ENCODE measurements at places on chromosomes 4 and X.

DNA sequence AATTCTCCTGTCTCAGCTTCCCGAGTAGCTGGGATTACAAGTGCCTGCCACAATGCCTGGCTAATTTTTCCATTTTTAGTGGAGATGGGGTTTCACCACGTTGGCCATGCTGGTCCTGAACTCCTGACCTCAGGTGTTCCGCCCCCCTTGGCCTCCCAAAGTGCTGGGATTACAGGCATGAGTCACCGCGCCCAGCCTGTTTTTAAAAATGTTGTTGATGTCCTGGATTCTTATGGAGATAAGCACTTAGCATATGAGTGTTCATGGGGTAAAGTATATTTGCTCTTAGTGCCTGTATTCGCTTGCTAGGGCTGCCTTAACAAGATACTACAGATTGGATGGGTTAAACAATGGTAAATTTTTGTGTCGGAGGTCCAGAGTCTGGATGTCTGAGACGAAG, 91.7 kb downstream of the CEP44 start:
- H3K27ac ChIP-seq: no peak overlapping the region
- H3K4me1 ChIP-seq: no peaks in the 10 kb centered on the region

DNA sequence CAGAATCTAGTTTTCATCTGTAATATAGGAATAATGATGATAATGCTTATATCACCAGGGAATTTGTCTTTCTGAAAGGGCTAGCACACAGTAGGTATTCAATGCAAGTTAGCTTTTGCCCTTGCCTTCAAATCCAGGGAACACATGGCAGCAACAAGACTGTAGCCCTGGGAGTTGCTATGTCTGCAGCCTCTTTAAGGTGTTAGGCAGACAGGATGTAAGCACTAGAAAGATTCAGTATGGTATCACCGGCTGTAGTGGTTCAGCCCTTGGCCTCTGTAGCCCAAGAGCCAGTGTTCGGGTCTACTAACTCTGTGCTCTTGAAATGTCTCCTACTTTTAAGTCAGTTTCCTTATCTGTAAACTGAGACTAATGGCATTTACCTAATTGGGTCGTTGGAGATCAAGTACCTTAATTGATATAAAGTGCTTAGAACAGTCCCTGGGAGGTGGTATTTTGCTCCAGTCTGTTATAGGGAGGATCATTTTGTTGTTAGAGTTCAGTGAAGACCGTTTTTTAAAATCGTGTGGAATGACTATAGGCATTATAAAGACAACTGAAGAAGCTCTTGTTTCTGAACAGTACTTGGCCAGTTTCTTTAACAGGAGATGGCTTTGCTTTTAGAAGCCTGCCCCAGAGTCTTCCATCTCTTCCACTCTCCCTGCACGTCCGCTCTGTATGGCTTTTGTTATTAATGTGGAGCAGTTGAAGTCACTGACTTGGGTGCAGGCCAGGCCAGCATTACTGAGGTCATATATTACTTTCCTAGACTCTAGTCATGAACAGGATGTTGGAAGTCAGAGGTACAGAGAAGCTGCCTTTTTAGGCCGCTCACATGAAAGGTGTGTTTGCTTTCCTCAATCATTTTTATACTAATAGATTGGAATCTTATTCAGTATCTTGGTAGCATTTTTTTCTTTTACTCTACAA, 44.8 kb downstream of the GAB1 start:
- H3K27ac ChIP-seq: peak overlapping the region; percentile 30
- H3K4me1 ChIP-seq: peaks cover 6% of the 10 kb centered on the region
- no peaks in the 10 kb centered on the region for H3K27me3 ChIP-seq
- peak; percentile 61 for DNase-seq
- H3K4me3 ChIP-seq: no peak overlapping the region

DNA sequence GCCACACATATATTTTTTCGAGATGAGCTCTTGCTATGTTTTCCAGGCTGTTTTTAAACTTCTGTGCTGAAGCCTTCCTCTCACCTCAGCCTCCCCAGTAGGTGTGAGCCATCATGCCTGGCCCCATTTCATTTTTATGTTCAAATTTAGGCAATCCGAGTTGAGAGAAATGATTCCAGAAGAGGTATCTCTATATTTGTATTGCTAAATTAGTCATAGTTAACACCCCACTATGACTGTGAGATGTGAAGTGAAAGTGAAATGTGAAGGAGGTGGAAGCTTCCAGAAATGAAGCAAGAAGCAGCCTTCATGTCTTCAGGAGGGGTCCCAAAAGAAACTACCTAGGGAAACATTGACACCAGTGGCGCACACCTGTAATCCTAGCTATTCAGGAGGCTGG, 17.7 kb downstream of the APELA start:
- DNase-seq: no peak
- H3K27me3 ChIP-seq: no peaks in the 10 kb centered on the region
- no peak overlapping the region for H3K27ac ChIP-seq
- no peak overlapping the region for H3K4me3 ChIP-seq
- no peaks in the 10 kb centered on the region for H3K36me3 ChIP-seq

DNA sequence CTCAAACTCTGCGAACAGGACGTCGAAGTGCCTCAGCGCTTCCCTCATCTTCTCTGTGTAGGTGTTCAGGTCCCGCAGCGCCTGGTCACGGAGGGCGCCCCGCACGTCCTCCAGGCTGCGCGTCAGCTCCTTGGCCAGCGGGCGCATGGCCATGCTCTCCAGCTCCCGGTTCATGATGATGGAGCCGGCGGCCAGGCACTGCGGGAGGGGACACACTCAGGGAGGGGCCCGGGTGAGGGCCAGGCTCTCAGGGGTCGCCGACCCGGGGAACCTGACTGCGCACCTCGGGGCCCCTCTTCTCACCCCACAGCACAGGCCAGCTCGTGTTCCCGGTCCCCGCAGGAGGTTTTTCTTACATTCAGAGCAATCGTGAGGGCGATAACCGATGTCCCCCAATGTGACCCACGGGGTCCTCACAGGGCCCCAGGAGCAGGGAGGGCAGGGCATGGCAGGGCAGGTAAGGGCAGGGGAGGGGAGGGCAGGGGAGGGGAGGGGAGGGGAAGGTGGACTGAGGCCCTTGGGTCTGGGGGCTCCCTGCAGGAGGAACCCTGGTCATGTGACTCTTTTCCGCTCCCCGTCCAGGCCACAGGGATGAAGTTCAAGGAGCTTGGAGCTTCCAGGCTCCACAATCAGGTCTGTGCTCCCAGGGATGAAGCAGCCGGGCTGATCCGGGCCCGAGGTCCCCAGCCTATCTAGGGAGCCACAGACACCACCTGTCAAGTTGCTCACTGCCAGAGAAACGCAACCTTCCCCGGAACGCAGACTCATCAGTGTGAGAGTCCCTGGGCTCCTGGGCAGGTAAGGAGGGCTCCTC, 77.8 kb upstream of the MXD4 start:
- peaks cover 2% of the 10 kb centered on the region for H3K36me3 ChIP-seq
- no peaks in the 10 kb centered on the region for H3K4me1 ChIP-seq
- DNase-seq: no peak
- no peak overlapping the region for H3K27ac ChIP-seq
- no peaks in the 10 kb centered on the region for H3K27me3 ChIP-seq

GRCh38 chr4:128715616-128716015, 93.9 kb upstream of the JADE1 start:
- no peak for DNase-seq
- H3K4me3 ChIP-seq: no peak overlapping the region
- H3K27me3 ChIP-seq: no peaks in the 10 kb centered on the region

DNA sequence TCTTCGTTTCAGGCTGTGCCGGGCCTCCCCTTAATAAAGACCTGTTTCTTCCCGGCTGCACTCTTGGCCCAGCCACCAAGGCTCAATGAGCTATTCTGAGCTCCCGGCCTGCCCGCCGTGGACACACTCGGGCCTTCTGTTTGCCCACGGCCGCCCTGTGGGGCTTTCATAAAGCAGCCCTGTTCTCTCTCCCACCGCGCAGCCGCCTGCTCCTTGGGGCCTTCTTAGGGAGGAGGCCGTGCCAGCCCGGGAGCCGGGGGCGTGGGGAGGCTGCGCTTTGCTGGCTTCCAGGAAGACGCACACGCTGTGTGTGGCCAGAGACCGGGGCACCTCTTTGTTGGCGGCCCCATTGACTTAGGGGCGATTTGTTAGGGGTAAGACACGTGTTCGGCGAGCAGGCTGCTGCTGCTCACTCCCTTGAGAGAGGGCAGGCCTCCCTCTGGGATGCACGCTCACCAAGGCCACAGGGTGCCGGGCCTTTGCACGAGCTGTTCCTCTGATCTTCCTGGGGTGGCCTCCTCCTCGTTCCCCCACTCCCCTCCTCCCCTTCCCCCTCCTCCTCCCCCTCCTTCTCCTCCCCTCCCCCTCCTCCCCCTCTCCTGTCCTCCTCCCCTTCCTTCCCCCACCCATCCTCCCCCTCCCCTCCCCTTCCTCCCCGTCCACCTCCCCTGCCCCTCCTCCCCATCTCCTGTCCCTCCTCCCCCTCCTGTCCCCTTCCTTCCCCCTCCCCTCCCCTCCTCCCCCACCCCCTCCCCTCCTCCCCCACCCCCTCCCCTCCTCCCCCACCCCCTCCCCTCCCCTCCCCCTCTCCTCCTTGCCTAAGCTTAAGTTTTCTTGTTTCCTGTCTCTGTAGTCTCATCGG, 11.3 kb downstream of the BLOC1S4 start:
- H3K36me3 ChIP-seq: no peaks in the 10 kb centered on the region
- H3K27me3 ChIP-seq: no peaks in the 10 kb centered on the region
- no peak overlapping the region for H3K4me3 ChIP-seq
- DNase-seq: no peak
- no peaks in the 10 kb centered on the region for H3K4me1 ChIP-seq

GRCh38 chr4:122762520-122762919, 30.0 kb downstream of the BBS12 start:
- no peak for DNase-seq
- no peaks in the 10 kb centered on the region for H3K27me3 ChIP-seq
- H3K4me1 ChIP-seq: no peaks in the 10 kb centered on the region
- H3K27ac ChIP-seq: no peak overlapping the region
- H3K36me3 ChIP-seq: no peaks in the 10 kb centered on the region
- no peak overlapping the region for H3K4me3 ChIP-seq

GRCh38 chr4:153295131-153295755, 49.2 kb upstream of the MND1 start:
- no peak overlapping the region for H3K4me3 ChIP-seq
- DNase-seq: no peak
- H3K4me1 ChIP-seq: no peaks in the 10 kb centered on the region
- no peaks in the 10 kb centered on the region for H3K27me3 ChIP-seq
- peaks cover 6% of the 10 kb centered on the region for H3K36me3 ChIP-seq

DNA sequence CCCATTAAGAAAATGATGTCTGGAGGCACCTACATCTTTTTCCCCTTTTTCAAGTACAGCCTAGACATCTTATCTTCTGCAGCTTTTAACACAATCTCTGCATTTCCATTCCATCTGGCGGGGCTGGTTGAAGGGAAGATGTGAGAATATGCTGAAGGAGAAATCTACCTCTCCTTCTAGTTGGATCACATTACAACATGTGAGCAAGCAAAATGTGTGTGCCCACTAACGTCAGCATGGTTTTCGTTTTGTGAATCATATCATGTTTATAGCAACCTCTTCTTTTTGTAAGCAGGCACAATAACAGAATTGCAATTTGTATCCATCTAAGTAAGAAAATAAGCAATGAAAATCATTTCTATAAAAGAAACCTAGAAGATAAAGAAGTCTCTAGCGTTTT, 28.9 kb upstream of the MID1 start:
- no peaks in the 10 kb centered on the region for H3K36me3 ChIP-seq
- H3K4me3 ChIP-seq: no peak overlapping the region
- no peak overlapping the region for H3K27ac ChIP-seq

DNA sequence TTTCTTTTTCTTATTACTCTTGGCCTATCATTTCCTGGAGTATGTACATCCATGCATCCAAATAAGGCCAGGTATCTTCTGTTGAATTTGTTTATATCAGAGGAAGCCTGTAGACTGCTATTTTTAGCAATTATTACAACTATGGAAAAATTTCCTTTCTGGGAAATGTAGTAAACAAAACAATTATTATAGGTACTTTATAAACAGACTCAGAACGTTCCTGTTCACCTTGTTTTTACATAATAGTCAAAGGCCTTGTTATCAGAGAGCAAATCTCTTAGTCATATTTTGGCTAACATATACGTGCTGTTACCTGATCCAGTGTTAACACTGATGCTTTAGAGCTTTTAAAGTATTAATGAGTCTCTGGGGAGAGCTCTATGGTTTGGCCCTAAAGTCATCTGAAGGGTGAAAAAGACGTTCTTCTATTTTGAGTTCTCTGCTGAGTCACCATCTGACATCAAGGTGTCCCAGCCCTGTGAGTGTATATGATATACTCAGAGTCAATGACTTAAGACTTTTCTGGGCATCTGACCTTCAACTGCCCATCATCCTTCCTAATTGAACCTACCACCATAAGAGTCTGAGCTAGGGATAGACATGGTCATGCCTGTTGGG, 7.3 kb downstream of the SPARCL1 start:
- no peaks in the 10 kb centered on the region for H3K4me1 ChIP-seq
- H3K4me3 ChIP-seq: no peak overlapping the region
- no peaks in the 10 kb centered on the region for H3K27me3 ChIP-seq
- no peak overlapping the region for H3K27ac ChIP-seq
- DNase-seq: no peak
- H3K36me3 ChIP-seq: no peaks in the 10 kb centered on the region

DNA sequence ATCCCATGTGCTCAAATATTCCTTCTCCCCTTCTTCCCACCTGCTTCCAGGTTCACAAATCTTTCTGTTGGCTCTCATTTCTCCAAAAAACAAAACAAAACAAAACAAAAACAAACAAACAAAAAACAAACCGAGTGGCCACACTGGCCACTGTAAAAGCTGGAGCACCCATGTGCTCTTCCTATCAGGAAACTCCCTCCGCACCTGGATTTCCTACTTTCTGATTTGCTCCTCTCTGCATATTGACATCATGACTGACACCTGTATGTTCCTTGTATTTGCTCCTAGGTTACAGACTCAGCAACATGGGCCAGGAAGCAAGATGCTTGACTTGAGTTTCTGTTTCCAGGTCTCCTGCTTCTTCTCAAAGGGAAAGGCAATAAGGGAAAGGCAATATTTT, 258.8 kb downstream of the GPC3 start:
- no peak overlapping the region for H3K4me3 ChIP-seq
- DNase-seq: no peak
- no peaks in the 10 kb centered on the region for H3K36me3 ChIP-seq

GRCh38 chr4:176054942-176055341, 10.7 kb upstream of the WDR17 start:
- no peak overlapping the region for H3K27ac ChIP-seq
- H3K27me3 ChIP-seq: no peaks in the 10 kb centered on the region
- H3K4me3 ChIP-seq: no peak overlapping the region
- H3K36me3 ChIP-seq: no peaks in the 10 kb centered on the region
- no peaks in the 10 kb centered on the region for H3K4me1 ChIP-seq

GRCh38 chr4:61211781-61212180, 11.7 kb downstream of the ADGRL3 start:
- H3K4me1 ChIP-seq: no peaks in the 10 kb centered on the region
- H3K4me3 ChIP-seq: no peak overlapping the region
- no peaks in the 10 kb centered on the region for H3K36me3 ChIP-seq
- H3K27me3 ChIP-seq: no peaks in the 10 kb centered on the region

- no peaks in the 10 kb centered on the region for H3K4me1 ChIP-seq
- no peaks in the 10 kb centered on the region for H3K27me3 ChIP-seq
- no peak overlapping the region for H3K4me3 ChIP-seq
- H3K36me3 ChIP-seq: peaks cover 5% of the 10 kb centered on the region
Measured at GRCh38 chrX:115952417-115953092, 218.0 kb upstream of the AGTR2 start.

Measured in small intestine (tissue), 16 donors.